Stimulated activated CD8-positive, alpha-beta memory T cell treated with anti-CD3 and anti-CD28 coated beads, Interleukin-7, amount 100 ng/mL, for 4 hours (primary cell): ENCODE measurements at places on chromosomes 16 and 17.

- DNase-seq = no peak
Measured at GRCh38 chr16:72149676-72150464, 22.1 kb downstream of the PMFBP1 start.

GRCh38 chr17:63476459-63476853, 405 bp upstream of the ACE start:
- DNase-seq = no peak

- DNase-seq = no peak
Measured at GRCh38 chr16:66264311-66265047, 102.0 kb upstream of the CDH5 start.

- no peak for DNase-seq
Measured at GRCh38 chr17:35496451-35497290, 40.8 kb downstream of the SLFN12L start.

DNA sequence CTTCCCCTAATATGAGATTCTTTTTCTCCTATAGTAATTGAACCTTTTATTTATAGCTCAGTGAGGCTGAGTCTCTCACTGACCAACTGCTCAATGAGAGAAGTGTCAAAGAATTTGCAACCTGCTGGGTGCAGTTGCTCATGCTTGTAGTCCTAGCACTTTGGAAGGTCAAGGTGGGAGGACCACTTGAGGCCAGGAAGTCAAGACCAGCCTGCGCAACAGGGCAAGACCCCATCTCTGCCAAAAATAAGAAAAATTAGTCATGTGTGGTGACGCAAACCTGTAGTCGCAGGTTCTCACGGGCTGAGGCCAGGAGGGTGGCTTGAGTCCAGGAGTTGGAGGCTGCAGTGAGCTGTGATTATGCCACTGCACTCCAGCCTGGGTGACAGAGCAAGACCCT, 30.9 kb upstream of the CRYBA1 start:
- DNase-seq = no peak

DNA sequence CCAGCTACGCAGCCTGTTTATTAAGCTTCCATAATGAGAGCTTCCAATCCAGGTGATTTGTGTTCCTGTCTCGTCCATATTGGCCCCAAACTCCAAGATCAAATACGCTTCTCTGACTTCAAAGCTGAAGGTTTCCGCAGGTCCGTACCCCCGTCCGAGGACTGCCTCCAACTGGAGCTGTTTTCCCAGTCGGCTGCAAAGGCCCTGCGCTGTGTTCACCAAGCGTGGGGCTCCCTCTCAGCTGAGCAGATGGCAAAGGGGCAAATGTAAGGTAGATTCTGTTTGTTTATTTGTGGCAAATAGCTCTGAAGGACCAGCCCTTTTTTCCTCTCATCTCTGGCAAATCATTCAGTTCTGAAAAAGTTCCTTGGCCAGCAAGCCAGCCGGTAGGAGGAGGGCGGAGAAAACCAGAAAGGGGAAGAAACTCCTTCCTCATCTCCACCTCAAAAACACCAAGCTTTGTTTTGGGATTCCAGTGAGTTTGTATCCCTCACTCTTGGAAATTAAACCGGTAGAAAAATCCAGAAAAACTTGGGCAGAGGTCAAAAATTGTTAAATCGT, 35.2 kb downstream of the NXN start:
- no peak for DNase-seq

- DNase-seq = no peak
Measured at GRCh38 chr16:48961546-48961945, 320.1 kb downstream of the CBLN1 start.

DNA sequence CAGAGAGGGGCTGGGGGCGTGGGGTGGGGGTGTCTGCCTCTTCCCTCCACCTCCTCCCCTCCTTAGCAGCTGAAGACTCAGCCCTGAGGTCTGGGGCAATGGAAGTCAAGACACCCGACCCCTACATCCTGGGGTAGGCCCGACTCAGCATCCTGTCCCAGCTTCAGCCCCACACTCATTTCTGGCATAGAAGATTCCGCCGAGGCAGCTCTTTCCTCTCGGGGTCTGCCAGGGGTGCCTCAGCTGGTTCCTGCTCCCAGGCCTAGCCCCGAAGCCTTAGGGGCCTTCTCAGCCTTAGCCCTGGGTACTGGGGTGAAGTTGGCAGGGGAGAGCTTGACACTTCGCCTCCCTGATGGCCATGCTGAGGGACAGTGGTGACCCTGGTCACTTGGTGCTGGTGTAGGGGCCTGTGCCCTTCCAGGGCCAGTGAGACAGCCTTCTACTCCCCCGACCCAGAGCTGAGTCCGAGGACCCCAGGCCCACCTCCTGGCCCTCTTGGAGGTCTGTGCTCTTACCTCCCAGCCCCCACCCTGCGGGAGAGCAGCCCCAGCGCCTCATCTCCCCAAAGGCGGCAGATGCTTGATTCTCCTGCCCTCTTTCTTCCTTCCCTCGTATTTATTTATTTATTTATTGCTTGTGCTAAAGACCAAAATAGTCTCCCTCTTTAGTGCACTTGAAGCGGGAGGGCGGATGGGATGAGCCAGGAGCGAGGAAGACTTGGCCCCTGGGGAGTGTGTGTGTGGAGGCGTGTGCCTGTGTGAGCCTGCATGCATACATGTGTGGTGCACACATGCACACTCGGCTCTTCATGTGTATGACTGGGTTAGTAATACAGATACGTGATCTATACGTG, 42.5 kb downstream of the KCNJ12 start:
- DNase-seq = no peak

DNA sequence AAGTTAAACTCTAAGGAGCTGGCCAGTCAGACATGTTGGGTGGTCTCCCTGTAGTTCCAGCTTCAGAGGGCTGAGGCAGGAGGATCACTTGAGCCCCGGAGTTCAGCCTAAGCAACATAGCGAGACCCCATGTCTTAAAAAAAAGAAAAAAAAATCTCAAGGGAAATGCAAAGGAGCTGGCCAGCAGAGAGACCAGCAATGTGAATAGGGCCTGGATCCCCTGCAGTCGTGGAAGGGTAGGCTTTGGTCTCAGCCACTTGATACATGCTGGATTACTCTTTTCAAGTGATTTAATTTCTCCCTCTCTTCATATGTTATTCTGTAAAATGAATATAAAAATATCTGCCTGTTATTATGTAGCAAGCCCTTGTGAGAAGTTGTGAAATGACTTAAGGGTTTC, 207.7 kb downstream of the SPECC1 start:
- no peak for DNase-seq

- no peak for DNase-seq
Measured at GRCh38 chr16:55835581-55835980, 2.7 kb upstream of the CES1 start.

GRCh38 chr17:67867591-67867990, 42.3 kb downstream of the BPTF start:
- no peak for DNase-seq

DNA sequence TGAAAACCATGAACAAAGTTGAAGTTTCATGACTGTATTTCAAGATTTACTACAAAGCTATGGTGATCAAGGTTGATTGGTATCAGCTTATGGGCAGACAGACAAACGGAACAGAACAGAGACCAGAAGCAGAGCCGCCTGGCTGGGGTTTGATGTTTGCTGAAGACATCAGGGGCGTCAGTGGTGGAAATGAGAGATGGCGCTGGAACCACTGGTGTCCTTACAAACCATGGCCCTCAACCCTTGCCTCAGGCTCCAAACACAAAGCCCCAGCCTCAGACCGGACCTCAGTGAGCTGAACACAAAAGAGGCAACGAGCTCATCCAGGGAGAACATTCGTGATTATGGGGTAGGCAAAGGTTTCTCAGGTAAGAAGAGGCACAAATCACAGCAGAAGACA, 113.0 kb upstream of the METRNL start:
- DNase-seq = no peak

GRCh38 chr16:67764158-67764667, 42.1 kb downstream of the RANBP10 start:
- no peak for DNase-seq
